ENCODE measurements at places on chromosomes 16 and 17.

GRCh38 chr17:64555281-64555680 lies 48.5 kb downstream of the CEP95 start:
- DNase-seq: no peak

GRCh38 chr17:43018008-43018853 lies 4.0 kb downstream of the VAT1 start:
- peak; percentile 51 for DNase-seq

- no peak for DNase-seq
These were observed 2.5 kb upstream of the ARHGAP23 start for GRCh38 chr17:38425744-38426143.

DNA sequence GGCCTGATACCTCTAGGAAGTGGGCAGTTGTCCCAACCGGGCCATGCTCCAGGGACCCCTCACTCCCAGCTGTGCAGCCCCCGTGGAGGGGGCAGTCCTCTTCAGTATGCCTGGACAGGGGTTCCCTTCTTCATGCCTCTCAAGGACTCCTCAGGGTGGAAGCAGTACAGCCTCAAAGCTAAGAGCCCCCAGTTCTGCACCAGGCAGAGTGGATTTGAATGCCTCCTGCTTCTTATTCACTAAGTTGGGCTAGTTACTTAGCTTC lies 23.9 kb upstream of the ST6GALNAC1 start:
- DNase-seq: no peak

GRCh38 chr16:3664187-3664896 lies 9.9 kb downstream of the DNASE1 start:
- DNase-seq: no peak

GRCh38 chr17:44557651-44558285 lies 484 bp downstream of the FZD2 start:
- no peak for DNase-seq

- DNase-seq: no peak
These were observed 843 bp downstream of the ZNF174 start for GRCh38 chr16:3401719-3402397.

DNA sequence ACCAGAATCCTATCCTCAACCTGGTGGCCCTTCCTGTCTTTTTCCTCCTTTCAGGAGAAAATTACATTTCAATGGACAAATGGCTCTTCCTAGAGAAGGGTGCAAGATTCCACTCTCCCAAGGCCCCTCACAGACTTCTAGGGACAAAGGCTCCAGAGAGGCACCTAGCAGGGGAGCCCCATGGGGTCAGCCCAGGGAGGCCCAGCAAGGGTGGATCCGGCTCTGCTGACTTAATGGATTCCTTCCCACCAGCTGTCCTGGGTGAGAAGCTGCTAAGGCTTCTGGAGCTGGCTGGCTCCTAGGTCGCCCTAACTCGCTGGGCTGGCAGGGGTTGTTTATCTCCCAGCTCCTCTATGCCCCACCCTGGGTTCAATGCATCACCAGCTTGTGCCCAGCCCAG lies 152.4 kb downstream of the ZNF423 start:
- DNase-seq: no peak

DNA sequence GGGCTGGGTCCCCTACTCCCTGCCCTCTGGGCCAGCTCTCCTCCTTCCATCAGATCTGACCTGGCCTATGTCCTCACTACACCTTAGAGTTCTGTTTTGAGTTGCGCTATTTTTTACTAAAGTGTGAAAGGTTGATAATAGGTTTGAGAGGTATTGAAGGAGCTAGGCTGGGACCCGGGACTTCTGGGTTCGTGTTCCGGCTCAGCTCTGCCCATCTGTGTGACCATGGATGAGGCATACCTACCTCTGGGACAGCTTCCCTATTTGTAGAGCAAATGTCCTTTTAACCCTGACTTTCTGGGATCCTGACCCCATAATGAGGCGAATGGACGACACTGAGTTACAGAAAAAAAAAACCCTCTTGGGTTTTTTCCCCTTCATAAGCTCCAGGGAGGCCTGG lies 36.0 kb downstream of the IL21R start:
- no peak for DNase-seq

Data from T-helper 22 cell (primary cell).